Midbrain (tissue), 1 donor: ENCODE measurements at places on chromosomes 1 and 21.

DNA sequence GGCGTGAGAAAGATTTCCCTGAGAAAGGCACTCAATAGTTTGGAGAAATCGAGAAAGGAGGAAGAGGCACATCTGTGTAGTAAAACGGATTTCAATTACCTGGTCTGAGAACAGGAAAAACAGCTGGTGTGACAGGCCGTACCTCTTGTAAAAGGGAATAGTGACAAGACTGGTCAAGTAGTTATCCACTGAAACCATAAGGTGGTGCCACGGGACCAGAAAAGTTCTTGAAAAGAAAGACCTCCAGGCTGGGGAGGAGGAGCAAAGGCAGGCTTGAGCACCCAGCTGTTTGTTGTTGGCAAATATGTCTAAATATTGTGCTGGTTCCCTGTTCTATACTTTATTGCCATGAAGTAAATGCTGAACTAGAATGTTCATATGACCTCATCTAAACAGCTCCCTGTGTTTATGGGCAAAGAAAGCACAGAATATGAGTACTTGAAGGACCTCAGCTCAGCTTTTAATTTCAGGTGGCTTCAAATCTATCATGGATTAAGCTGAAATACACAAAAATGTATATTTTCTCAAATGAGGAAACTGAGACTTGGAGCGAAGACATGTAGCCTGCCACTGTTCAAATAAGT is 4.0 kb downstream of the HAO2 start:
- DNase-seq: no peak

GRCh38 chr1:202010180-202011015 is at the start of gene ELF3:
Gene ELF3, plus strand, starts transcription at chr1:202010587. Its CDS starts 550 bp downstream, at chr1:202011137.
- no peak for DNase-seq

GRCh38 chr1:181485287-181486097 is 2.2 kb downstream of the CACNA1E start:
- no peak for DNase-seq

- no peak for DNase-seq
These were observed 71.4 kb upstream of the HSPA13 start for GRCh38 chr21:14454016-14455009.

DNA sequence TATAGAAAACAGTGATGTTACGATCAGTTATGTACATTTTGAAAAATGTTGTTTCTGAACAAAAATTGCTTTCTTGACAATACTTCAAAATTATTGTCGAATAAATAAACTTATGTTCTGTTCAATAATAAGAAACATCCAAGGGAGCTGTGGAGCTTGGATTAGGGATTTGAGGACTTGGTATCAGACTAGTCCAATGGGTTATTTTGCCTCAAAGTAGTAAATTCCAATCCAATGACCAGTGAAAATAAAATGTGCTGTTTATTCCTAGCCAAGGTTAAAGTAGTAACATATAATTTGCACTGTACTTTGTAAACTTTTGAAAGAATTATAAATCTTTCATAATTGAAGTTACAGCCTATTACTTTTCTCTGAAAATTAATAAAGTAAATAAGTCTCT is 79.1 kb upstream of the IVNS1ABP start:
- no peak for DNase-seq

- no peak for DNase-seq
These were observed 37.5 kb downstream of the ZNF281 start for GRCh38 chr1:200372095-200372884.

GRCh38 chr1:923131-923990 is at the start of gene SAMD11:
Gene SAMD11, plus strand, starts transcription at chr1:923923. Its CDS starts 509 bp downstream, at chr1:924432.
- peak; percentile 73 for DNase-seq

DNA sequence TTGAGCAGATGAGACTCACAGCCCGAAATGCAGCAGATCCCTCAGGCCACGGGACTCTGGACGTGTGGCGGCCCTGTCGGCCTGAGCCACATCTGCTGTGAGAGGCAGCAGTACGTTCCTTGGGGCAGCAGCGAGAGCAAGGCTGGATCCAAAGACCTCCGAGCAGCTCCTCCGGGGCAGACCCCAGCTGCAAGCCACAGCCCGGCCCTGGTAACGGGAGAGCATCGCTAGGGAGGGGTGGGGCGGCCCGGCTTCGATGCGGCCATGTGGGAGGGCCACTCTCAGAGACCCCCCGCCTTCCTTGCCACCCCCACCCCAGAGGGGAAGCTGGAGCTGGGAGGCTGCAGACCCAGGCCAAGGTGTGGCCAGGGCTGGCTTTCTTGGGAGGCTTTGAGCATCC is 17.8 kb downstream of the PRKCZ start:
- DNase-seq: no peak

DNA sequence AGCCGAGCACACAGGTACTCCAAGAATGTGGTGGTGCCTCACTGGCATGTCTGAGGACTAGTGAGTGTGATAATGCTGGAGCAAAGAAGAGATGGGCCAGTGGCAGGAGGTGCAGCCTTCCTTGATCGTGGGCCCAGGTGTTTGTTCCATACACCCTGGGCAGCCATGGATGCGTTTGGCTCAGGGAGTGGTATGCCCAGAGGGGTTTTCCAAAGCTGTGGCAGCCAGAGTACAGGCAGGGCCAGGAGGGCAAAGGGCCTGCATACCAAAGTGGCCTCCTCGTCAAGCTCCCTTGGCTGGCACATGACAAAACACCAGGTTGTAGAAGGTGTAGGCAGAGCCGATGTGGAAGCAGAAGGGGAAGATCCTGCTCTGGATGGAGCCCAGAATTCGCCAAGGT is 19.0 kb downstream of the PARS2 start:
- no peak for DNase-seq

DNA sequence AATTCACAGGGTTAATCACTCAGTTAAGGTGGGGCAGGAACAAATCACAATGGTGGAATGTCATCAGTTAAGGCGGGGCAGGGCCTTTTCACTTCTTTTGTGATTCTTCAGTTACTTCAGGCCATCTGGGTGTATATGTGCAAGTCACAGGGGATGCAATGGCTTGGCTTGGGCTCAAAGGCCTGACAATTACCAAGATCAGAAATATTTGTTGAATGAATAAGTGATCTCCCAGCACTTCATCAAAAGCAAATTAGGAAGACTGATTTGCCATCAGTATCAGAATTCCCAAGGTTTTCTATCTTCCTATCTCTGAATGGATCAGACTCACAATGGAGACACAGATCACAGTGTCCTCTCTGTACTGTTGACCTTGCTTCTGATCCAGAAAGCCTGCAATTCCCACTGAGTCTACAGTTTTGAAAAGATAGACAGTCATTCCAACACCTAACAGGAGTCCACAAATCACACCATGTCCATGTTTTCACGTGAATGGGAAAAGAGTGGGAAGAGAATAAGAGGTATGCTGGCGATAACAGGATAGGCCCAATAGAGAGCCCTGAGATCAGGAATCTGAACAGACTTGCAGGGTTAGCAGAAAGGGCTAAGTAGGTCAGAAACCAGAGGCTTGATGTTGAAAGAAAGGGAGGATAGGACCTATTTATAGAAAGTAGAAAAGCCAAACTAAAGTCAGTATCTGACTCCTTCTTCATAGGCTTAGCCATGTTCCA is 75.3 kb downstream of the KCNK1 start:
- DNase-seq: no peak

- DNase-seq: no peak
These were observed 26.2 kb downstream of the ZMYND12 start for GRCh38 chr1:42429603-42430002.

GRCh38 chr1:163168053-163168452 is 34.7 kb downstream of the RGS5 start:
- DNase-seq: no peak

- DNase-seq: no peak
These were observed 174.7 kb downstream of the LBR start for GRCh38 chr1:225253173-225253572.

GRCh38 chr1:209335178-209335577 is 248.3 kb upstream of the CAMK1G start:
- DNase-seq: no peak

- no peak for DNase-seq
These were observed 62.2 kb upstream of the SLC44A3 start for GRCh38 chr1:94757931-94758330.

DNA sequence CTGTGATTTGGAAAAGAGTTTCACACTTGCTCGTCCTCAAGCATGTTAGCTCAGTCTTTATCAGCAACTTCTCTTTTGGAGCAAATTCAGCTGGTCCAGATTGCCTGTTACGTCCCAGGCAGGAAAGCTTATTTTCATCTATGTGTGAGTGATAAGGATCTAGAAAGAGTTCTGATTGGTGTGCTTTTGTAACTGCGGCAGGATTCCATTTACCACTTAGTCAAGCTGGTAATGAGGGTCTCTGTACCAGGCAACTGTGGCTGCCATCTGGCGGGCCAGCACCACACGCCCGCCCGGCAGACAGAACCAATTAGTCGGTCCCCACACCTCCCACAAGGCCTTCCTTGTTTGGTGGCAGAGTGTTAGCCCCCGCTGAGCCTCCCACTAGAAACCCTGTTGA is 21.0 kb downstream of the C1orf87 start:
- DNase-seq: no peak

- no peak for DNase-seq
These were observed 7.2 kb downstream of the INTS3 start for GRCh38 chr1:153735090-153735420.

- DNase-seq: no peak
These were observed 28.0 kb downstream of the AGPAT3 start for GRCh38 chr21:43892984-43893535.

DNA sequence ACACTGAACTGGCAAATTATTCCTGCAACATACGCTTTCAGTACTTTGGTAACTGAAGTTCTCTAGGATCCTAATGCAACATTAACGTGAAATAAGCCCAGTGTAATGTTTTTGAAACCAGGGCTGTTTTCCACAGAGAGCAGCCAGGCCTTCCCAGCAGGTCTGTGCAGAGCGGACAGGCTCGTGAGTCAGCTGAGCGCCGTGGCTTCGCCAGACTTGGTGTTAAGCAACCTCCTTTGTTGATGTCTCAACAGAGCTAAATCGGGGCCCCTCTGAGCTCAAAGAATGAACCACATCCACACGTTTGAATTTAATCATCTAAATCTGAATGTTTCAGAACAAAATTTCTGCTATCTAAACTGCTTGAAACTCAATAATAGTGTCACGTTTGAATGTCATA is 181.8 kb upstream of the FMN2 start:
- no peak for DNase-seq

GRCh38 chr1:17451731-17452130 is 12.3 kb upstream of the RCC2 start:
- no peak for DNase-seq

DNA sequence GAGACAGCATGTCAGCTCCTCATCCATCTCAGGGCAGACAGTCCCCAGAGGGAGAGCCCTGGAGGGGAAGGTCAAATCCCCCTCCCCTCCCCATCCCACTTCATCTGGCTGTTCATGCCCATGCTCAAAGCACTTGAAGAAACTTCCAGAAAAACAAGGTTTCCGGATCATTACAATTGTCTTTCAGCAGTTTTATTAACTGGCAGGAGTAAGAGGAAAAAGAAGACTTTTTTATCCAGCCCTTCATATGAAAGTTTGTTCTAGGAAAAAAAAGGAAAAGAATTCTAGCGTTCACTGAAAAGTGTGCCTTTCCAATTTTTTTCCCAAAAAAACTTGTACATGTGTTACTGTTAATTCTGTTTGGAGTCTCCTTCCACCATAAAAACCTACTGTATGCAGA is 145.7 kb upstream of the TIAM1 start:
- DNase-seq: no peak

- no peak for DNase-seq
These were observed 134.0 kb upstream of the ARHGEF16 start for GRCh38 chr1:3320246-3321152.

DNA sequence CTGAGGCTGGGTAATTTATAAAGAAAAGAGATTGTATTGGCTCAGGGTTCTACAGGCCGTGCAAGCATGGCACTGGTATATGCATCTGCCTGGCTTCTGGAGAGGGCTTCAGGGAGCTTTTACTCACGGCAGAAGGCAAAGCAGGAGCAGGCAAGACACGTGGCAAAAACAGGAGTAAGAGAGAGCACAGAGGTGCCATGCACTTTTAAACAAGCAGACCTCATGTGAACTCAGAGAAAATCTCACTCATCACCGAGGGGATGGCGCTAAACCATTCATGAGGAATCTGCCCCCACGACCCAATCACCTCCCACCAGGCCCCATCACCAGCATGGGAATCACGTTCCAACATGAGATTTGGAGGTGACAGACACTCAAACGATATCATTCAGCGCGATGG is 400.7 kb upstream of the RUNX1 start:
- no peak for DNase-seq

DNA sequence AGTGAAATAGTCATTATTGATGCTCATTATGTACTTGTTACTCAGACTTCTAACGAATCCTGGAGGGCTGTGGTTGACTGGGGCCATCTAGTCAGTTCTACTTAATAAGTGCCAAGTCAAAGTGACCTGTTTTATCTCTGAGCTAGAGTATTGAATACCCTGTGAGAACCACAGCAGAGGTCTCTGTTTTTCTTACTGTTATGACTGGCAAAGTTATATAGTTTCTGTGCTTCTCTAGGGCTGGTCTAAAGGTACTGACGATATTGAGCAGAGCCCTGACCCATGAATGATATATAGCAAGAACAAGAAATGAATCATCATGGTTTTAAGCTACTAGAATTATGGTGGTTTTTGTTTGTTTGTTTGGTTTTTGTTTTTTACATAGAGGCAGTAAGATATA is 555.8 kb downstream of the PLA2G4A start:
- no peak for DNase-seq

DNA sequence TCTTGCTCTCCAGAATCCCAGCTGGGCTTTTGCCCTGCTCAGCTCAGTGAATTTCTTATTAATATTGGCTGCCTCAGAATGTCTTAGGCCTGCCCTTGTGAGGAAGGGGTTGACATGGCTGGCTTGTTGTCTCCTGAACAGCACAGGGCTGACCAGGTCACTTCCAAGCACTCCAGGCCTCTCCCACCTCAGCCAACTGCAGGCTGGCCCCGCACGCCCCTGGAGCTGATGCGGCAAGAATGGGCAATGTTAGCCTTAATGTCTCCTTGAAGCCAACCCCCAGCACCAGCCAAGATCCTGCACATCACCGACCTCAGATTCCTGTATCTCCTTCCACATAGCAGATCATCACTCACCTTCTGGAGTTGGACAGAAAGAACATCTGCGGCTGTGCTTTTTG is 598.6 kb downstream of the AJAP1 start:
- DNase-seq: no peak

- no peak for DNase-seq
These were observed 22.9 kb upstream of the MTF2 start for GRCh38 chr1:93056214-93056613.

GRCh38 chr1:18814425-18814824 is 45.0 kb downstream of the TAS1R2 start:
- DNase-seq: no peak

DNA sequence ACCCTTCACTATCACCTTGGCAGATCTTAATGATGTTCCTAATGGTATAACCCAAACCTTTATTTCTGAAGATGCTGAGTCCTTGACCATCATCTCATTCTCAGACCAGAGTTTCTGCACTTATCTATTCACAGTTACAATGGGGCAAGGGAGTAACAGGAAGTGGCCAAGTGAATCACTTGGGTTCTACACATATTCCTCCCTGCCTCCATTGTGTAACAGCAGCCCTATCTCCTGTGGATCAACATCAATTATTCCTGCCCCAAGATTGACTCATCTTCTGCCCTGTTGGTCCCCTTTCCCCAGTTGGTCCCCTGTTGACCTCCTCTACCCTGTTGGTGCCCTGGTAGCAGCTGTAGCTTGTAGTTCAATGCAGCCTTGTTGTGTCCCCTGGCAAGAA is 10.3 kb upstream of the S100A7 start:
- no peak for DNase-seq

GRCh38 chr1:246309247-246309884 is 197.7 kb downstream of the SMYD3 start:
- DNase-seq: no peak

GRCh38 chr1:243495442-243496186 is 239.8 kb downstream of the SDCCAG8 start:
- no peak for DNase-seq

- DNase-seq: no peak
These were observed 10.8 kb downstream of the MYOM3 start for GRCh38 chr1:24100945-24101737.
